Kidney (tissue), 22 donors: ENCODE measurements at places on chromosomes 1 and 21. TPM values are rescaled to one million over a fixed set of nuclear protein-coding genes. Genes with fewer than 3 reads are reported as not detected.
A peak's percentile ranks its signal among the peaks of the same experiment; 100 is the strongest.

DNA sequence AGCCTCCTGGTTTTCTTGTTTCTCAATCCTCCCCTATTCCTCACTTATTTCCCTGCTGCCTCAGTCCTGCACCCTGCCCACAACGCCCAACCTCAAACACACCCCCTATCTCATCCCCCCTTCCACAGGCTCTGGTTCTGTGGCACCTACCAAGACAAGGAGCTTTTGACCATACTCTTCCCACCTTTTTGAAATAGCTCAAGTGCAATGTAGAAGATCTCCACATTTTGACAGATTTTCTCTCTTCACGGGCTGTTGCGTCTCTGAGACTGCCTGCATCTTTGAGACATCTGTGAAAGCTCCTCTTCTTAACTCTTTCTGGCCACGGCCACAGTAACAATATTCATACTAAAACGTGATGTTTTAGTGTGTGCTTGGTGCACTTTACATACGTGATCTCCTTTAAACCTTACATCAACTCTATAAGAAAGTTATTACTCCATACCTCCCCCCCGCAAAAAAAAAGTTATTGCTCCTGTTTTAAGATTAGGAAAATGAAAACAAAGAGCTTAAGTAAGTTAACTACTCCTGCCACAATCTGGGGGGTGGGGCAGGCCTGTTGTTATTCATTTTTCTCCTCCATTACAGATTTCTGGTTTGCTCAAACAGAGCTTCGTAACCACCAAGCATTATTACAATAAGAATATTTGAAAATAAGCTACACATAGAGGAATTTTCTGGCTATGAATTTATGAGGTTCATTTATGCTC lies 1.8 kb upstream of the SERBP1 start:
- H3K36me3 ChIP-seq = no peaks in the 10 kb centered on the region
- no peaks in the 10 kb centered on the region for H3K4me1 ChIP-seq
- H3K27ac ChIP-seq = no peak overlapping the region

DNA sequence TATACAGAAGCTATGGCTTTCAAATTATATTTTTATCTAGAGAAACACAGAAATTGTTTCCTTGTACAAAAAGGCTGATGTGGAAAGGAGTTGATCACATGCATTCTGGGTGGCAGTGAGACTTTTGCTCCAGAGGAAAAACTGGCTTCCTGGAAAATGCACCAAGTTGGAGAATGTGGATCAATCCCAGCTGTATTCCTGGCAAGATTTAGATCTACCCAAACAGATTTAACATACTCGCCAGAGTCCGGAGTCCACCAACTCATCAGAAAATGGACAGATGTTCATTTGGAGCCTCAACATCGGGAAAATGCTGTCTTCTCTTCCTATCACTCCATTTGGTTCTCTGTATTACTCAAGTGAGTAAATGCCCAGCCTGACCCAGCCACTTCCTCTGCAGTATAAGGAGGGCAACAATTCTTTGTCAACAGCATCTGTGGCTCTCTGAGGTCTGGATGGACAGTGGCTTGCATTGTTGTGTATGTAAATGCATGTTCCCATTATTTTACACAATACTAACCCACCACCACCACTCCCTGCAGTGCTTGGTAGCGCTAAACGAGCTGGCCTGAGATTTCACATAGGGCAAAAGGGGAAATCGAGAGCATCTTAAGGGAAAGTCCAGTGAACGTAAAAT lies 226.2 kb upstream of the IRF2BP2 start:
- no peaks in the 10 kb centered on the region for H3K4me1 ChIP-seq
- H3K27ac ChIP-seq = no peak overlapping the region

DNA sequence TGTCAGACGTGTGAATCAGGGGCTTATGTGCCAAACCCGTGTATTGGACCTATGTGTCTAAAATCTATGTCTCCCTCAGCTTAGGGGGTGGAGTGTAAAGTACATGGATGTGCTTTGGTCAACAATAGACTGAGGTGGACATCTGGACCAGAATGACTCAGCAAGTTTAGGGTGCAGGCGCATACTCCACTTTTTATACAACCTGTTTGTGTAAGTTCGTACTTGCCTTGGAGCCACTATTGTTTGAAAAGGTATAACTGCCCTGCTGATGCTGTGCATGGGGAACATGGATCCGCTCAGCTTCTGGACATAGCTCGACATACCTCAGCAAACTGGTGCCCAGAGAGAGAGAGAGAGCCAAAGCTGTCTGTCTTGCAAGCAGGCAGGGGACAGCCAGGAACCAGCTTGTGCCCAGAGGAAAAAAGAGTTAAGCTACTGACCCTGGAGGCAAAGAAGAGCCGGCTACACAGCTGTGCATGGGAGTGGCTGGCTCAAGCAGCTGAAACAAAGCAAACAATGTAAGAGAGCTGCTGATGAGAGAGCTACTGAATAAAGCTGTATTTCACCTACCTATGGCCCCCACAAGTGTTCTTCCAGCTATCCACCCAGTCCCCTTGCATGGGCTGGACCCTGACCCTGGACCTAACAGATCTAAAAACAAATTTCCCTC lies 41.2 kb downstream of the GJA5 start:
- no peak for DNase-seq
- no peak overlapping the region for H3K27ac ChIP-seq
- H3K4me1 ChIP-seq = no peaks in the 10 kb centered on the region
- H3K4me3 ChIP-seq = no peak overlapping the region
- no peaks in the 10 kb centered on the region for H3K36me3 ChIP-seq

DNA sequence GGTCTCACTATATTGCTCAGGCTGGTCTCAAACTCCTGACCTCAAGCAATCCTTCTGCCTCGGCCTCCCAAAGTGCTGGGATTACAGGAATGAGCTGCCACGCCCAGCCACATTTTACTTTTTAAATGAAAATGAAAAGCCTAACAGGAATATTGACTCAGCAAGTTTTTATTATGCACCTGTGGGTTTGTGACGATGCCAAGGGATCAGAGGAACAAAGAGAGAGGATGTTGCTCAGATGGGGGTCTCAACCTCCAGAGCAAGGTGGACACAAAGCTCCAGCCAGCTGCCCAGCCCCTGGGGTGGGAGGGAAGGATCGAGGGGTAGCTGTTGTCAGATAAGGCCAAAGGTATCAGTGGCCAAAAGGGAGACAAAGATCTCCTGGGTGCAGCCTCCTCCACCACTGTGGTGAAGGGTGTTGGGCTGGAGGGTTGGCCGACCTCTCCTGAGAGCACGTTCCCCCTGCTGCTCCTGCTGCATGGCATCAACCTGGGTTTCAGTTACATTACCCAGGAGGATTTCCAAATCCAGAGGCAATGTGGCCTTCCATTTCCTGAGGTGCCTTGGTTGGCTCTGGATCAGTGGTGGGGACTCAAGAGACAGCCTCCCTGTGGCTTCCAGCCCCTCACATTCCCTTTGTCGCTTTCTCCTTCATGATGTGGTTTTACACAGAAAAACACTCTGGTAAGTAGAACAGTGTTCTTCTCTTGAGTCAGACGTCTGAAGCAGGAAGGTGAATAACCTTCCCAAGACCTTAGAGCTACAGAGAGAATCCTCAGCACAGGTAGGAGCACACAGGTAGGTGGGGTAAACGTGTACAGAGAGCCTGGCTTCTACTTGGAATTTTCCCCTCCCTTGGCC lies 34.2 kb downstream of the ZNF496 start:
- no peaks in the 10 kb centered on the region for H3K4me1 ChIP-seq
- DNase-seq = no peak
- H3K36me3 ChIP-seq = peaks cover 2% of the 10 kb centered on the region
- no peak overlapping the region for H3K27ac ChIP-seq

The TRPM2 gene
- total RNA-seq = 11.5 TPM

DNA sequence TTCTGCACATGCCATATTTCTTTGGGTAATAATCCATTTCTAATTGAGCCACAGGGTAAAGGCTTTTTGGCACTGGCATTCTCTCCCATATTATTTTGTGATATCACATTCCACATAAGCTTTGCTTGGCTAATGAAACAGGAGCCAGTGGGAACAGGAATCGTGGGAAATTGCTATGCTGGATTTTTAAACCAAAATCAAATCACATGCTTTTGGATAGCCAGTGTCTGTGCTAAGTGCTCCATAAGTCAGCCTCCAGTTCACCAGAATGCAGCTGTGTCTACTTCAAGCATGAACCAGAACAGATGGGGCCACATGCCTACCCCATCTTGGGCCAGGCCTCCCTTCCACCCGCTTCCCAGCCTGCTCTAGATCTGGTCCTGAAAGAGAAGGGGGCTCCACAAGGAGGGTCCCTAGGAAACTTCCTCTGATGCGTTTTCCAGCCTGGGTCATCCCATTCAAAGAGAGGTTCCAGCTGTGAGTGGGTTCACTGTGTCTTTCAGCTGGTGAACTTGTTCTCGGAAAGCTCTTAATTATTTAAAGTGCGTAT lies 131.2 kb upstream of the COA6 start:
- H3K27ac ChIP-seq = no peak overlapping the region
- H3K4me1 ChIP-seq = no peaks in the 10 kb centered on the region
- no peak overlapping the region for H3K4me3 ChIP-seq
- no peaks in the 10 kb centered on the region for H3K36me3 ChIP-seq
- DNase-seq = no peak

DNA sequence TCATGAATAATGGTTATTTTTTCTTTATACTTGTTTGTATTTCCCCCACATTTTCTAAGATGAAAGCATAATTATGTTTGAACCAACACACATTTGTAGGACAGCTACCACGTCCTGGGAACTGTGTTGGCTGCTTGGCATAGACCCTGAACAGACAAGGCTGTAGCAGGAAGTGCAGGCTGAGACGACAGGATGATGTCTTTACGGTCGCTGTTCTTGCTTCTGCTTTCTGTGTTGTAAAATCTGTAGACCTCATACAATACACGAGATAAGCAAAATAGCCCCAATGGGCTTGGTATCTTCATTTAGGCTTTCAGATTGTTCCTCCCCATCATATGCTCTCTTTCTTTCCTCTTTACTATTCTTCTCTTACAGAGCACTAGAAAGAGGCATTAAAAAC lies 23.3 kb upstream of the OTUD3 start:
- no peak overlapping the region for H3K27ac ChIP-seq
- no peaks in the 10 kb centered on the region for H3K27me3 ChIP-seq
- H3K36me3 ChIP-seq = no peaks in the 10 kb centered on the region

DNA sequence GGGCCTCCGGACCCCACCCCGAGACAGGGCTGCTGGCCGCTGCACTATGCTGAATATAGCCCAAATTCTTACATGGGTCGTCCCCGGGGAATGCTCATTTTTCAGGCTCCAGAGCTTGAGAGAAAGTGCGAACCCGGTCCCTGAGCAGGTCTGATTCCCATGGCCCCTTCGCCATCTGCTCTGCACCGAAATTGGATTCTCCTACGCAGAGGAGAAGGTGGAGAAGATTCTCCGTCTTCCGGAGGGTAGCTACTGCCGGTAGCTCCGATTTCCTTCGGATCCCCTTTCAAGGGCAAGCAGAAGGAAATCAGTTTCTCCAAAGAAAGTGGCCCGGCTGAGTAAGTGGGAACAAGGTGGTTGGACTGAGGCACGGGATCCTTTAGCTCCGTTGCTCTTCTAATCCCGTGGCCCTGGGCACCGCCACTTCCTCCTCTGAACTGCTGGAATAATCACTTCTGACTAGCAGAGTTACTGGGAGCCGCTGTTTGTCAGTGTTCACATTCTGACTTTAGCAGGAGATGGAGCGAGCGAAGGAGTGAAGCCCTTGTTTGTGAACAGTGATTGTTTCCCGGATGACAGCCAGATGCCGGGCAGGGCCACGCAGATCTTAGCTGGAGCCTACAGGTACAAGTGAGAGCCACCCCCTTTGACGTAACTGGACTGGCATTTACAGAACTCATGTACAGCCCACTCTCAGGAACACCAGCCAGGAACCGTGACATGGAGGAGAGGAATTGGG lies 1.1 kb upstream of the ZNF496 start:
- H3K4me3 ChIP-seq = peak overlapping the region; percentile 23
- H3K36me3 ChIP-seq = peaks cover 16% of the 10 kb centered on the region
- H3K27me3 ChIP-seq = no peaks in the 10 kb centered on the region

DNA sequence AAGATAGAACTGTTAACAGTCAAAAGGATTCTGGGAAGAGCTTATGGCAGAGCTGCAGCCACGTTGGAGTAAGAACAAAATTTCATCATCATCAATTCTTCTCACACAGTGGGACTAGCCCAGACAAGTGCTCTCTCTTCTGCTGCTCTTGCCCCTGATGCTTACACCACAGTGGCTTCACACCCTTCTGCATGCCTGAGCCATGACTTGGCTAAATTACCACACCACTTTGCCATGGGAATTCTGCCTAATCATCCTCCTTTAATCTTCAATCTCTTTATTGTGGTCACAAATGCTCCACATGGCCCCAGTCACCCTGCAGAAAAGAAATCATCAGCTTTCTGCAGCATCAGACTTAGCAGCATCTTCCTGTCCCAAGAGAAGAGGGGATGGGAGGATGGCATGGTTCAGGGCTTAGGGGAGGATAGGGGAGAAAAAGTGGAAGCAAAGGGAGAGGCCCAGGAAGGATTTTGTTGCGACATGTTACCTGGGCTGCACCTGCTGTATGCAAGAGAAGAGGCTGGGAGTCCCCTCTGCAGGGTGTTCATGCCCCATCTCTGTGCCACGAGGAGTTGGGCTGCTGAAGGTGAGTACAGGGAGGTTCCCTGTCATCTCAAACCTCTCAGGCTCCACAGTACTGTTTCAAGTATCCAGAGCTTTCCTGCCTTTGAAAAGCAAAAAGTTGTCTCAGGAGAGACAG lies 9.0 kb upstream of the RPTN start:
- no peaks in the 10 kb centered on the region for H3K4me1 ChIP-seq
- H3K4me3 ChIP-seq = no peak overlapping the region
- no peaks in the 10 kb centered on the region for H3K27me3 ChIP-seq
- no peak for DNase-seq

The PLA2G2D gene
- total RNA-seq = 1.1 TPM

The PTAFR gene
- 16.4 TPM for total RNA-seq

DNA sequence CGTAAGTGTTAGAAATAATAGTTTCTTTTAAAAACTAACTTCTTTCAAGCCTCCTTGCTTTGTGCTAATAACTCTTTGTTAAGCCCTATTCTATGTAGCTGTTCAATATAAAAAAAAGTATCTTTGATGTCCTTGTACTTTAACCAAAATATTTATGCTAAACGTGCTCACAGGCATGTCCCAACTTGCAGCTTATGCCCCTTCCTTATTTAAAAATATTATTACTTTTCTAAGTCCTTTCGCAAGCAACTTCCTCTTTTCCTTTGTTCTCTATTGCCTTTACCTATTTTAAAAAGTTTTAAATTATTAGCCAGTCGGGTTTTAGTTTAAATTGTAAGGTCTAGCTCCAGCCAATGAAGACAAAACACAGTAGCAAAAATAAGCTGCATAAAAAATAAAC lies 43.4 kb upstream of the NBPF3 start:
- H3K4me1 ChIP-seq = no peaks in the 10 kb centered on the region
- no peak overlapping the region for H3K27ac ChIP-seq
- DNase-seq = no peak
- no peaks in the 10 kb centered on the region for H3K36me3 ChIP-seq
